ENCODE measurements at places on chromosomes 11 and 22. TPM values are rescaled to one million over a fixed set of nuclear protein-coding genes. Genes with fewer than 3 reads are reported as not detected.

The FADS3 gene
- total RNA-seq, result 40.5 TPM

The ART1 gene
- not detected for total RNA-seq

The GGTLC3 gene
- total RNA-seq, result not detected

The CCDC116 gene
- 1.5 TPM for total RNA-seq

The NLRX1 gene
- 5.1 TPM for total RNA-seq

GRCh38 chr11:60242740-60243239 lies at the start of gene MS4A4E:
Gene MS4A4E (minus strand): TSS chr11:60243137. CDS start chr11:60230055, 13,082 bp downstream.
- no peaks in the 10 kb centered on the region for H3K27me3 ChIP-seq
- no peak within 1 kb of the TSS for H3K27ac ChIP-seq
- H3K4me1 ChIP-seq, result no peaks in the 10 kb centered on the region

- H3K27ac ChIP-seq, result peak overlapping the region; percentile 22
- H3K27me3 ChIP-seq, result no peaks in the 10 kb centered on the region
- no peaks in the 10 kb centered on the region for H3K4me1 ChIP-seq
Measured at GRCh38 chr11:34174412-34175041, 69.1 kb downstream of the NAT10 start.

GRCh38 chr11:111631666-111632039 lies 29.4 kb downstream of the SIK2 start:
- H3K4me1 ChIP-seq, result peaks cover 12% of the 10 kb centered on the region
- no peaks in the 10 kb centered on the region for H3K27me3 ChIP-seq
- H3K36me3 ChIP-seq, result no peaks in the 10 kb centered on the region
- no peak for DNase-seq
- no peak overlapping the region for H3K4me3 ChIP-seq

Measured in uterus (tissue), 4 donors.